Right hindlimb (tissue), 1 donor: ENCODE measurements at places on chromosomes 11 and 22.

DNA sequence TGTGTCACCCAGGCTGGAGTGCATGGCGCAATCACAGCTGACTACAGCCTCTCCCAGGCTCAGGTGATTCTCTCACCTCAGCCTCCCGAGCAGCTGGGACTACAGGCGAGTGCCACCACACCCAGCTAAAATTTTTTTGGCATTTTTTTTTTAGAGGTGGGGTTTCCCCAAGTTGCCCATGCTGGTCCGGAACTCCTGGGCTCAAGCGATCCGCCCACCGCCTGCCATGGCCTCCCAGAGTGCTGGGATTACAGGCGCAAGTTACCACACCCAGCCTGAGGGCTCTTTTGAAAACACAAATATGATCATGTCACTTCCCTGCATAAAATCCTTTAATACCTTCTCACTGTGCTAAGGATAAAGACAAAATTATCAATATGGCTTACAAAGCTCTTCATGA is 88.1 kb downstream of the MAML2 start:
- no peak for DNase-seq

DNA sequence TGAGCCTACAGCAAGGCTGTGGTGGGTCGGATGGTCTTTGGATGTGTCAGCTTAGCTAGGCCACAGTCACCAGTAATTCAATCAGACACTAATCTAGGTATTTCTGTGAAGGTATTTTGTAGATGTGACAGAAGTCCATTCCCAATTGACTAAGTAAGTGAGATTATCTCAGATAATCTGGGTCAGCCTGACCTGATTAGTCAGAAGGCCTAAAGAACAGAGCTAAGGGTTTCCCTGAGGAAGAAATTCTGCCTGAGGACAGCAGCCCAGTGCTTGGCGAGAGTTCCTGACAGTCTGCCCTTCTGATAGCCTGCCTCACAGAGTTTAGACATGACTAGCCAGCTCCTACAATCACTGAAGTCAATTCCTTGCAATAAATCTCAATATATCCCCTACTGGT is 28.7 kb downstream of the GUCD1 start:
- no peak for DNase-seq

GRCh38 chr22:38246692-38247091 is 26.1 kb downstream of the TMEM184B start:
- DNase-seq: peak; percentile 86

DNA sequence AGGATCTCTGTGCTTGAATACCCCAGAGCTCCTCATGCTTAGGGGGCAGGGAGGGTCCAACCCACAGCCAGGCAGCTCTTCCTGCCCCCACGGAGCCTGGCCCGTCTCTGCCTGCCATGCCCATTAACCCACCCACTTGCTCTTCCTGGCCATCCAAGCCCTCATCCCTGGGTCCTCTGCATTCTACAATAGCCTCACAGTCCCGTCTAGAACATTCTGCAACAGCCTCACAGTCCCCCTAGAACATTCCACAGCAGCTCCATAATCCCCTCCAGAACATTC is 15.1 kb downstream of the TSPAN32 start:
- DNase-seq: no peak

DNA sequence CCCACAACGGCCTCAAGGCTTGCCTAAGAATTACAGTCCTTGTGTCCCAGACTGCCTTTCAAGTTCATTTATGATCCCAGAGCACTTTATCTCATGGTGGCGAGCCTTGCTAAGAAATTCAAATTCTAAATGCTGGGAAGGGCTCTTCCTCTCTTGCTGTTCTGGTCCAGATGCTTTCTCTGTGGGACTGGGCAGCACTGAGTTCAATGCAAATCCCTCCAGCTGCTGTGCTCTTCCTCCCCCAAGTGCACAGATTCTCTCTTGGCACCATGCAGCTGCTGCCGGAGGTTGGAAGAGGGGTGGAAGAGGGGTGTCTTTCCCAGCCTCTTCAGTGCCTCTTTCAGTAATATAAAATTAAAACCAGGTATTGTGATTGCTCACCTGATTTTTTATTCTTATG is 828.0 kb downstream of the DLG2 start:
- peak; percentile 40 for DNase-seq

GRCh38 chr11:132742929-132743328 is 789.4 kb downstream of the OPCML start:
- no peak for DNase-seq

DNA sequence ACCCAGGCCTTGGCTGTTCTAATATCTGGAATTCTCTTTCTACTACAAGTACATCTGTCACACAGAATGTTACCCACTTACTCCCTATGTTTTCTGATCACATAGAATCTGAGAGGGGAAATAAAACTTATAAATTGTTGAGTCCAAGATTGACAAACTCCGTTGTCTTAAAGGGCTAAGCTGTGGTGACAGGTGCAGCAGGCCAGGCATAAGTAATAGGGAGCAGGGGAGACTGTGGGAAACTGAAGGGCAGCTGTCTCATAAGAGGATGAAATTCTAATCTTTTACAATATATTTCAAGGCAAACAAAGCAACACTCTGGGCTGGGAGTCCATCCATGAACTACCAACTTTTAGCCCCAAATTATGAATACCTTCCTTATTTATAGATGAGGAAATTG is 133.9 kb downstream of the SLC1A2 start:
- no peak for DNase-seq

DNA sequence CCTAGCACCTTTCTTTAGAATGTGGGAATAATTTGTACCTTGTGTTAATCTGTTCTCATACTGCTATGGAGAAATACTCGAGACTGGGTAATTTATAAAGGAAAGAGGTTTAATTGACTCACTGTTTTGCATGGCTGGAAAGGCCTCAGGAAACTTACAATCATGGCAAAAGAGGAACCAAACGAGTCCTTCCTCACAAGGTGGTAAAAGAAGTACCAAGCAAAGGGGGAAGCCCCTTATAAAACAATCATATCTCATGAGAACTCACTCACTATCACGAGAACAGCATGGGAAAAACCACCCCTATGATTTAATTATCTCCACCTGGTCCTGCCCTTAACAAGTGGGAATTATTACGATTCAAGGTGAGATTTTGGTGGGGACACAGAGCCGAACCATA is 127.1 kb upstream of the ANO3 start:
- no peak for DNase-seq
